ENCODE measurements at places on chromosomes 3 and 15. TPM values are rescaled to one million over a fixed set of nuclear protein-coding genes. Genes with fewer than 3 reads are reported as not detected.

Gene ISLR2
- 3.4 TPM for total RNA-seq

Gene FAM3D
- 13.5 TPM for total RNA-seq

Gene DTWD1
- 13.3 TPM for total RNA-seq

- DNase-seq: no peak
Observed at GRCh38 chr3:167653760-167654159, at the start of gene WDR49. WDR49 (minus strand) TSS chr3:167653942; CDS start chr3:167653425, 517 bp downstream.

GRCh38 chr3:185342459-185343174 lies 20.3 kb upstream of the MAP3K13 start:
- DNase-seq: no peak

DNA sequence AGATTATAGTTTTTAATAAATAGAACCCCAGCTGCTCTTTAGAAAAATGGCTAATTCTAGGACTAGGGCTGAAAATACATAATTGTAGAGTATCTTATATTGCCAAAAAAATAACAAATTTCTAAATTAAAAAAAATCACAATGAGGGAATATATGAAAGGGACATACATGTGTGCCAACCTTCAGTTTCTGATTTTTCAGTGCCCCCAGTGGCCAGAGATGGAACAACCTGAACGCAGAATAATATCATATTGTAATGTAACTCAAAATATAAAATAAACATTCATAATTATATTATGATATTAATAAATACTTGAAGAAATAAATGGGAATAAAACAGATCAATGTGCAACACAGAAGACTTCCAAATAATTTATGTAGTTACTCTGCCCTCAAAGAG lies 460.5 kb downstream of the ZNF385D start:
- no peak for DNase-seq

Gene TRH
- 1.2 TPM for total RNA-seq

Data from vagina (tissue), 2 donors.